ENCODE measurements at places on chromosomes 11 and 22.

GRCh38 chr22:17865183-17866055, 91.2 kb upstream of the BID start:
- no peak for DNase-seq

- DNase-seq, result peak; percentile 44
Measured at GRCh38 chr11:121418625-121419114, 33.4 kb upstream of the SORL1 start.

GRCh38 chr22:32911503-32911902, 110.0 kb downstream of the TIMP3 start:
- DNase-seq, result no peak

GRCh38 chr11:59767225-59767611, 12.0 kb downstream of the STX3 start:
- DNase-seq, result peak; percentile 2

Data from effector memory CD8-positive, alpha-beta T cell (primary cell).